Anterior cingulate cortex (tissue), 58 donors: ENCODE measurements at places on chromosomes 11 and 22.

- no peak for DNase-seq
Observed at GRCh38 chr22:39622881-39623367, 52.4 kb downstream of the CACNA1I start.

- DNase-seq = no peak
Observed at GRCh38 chr11:71472357-71472885, 19.4 kb downstream of the NADSYN1 start.

- no peak for DNase-seq
Observed at GRCh38 chr11:64291752-64292459, 804 bp downstream of the KCNK4 start.

DNA sequence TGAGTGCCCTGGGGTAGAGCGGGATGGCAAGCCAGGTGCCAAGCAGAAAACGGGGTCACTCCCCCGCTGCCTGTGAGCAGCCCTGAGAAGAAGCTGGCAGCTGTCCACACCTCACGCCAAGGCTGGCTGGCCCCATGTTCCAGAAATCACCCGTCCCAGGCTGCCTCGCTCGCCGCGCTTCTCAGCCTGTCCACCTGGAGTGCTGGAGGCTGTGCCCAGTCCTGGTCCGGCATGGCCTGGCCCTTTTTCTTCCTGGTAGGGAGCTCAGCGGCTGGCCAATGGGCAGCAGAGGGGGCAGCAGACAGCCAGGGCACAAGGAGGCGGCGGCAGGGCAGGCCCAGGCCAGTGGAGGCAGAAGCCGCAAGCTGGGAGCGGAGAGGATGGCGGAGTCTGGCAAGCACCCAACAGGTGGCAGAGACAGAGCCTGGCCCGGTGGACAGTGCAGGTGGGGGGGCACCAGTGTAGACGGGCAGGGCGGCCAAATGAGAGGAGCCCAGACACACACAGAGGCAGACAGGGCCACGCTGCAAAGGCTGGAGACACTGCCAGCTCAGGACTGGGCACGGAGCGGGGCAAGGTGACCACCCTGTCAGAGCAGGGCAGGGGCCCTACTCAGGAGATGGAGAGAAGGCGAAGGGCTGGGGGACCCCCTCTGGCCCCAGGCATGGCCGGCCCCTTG is 37.2 kb upstream of the TH start:
- no peak for DNase-seq

DNA sequence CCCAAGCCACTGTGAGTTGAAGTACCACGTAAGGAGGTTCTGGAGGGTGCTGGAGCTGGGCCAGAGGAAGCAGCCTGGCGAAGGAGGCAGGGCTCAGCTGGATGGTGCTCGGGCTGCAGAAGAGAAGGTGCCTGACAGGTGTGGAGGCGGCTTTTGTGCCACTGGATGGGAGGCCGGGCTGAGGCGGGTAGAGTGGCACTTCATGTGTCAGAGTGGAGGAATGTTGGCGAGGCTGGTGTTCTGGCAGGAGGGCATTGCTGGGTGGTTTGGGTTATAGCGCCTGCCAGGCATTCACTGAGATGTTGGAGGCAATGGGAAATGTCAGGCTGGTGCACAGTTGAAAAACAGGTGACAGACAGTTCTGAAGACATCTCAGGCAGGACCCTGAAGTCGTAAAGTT is 24.2 kb downstream of the UBE2L3 start:
- DNase-seq = no peak

DNA sequence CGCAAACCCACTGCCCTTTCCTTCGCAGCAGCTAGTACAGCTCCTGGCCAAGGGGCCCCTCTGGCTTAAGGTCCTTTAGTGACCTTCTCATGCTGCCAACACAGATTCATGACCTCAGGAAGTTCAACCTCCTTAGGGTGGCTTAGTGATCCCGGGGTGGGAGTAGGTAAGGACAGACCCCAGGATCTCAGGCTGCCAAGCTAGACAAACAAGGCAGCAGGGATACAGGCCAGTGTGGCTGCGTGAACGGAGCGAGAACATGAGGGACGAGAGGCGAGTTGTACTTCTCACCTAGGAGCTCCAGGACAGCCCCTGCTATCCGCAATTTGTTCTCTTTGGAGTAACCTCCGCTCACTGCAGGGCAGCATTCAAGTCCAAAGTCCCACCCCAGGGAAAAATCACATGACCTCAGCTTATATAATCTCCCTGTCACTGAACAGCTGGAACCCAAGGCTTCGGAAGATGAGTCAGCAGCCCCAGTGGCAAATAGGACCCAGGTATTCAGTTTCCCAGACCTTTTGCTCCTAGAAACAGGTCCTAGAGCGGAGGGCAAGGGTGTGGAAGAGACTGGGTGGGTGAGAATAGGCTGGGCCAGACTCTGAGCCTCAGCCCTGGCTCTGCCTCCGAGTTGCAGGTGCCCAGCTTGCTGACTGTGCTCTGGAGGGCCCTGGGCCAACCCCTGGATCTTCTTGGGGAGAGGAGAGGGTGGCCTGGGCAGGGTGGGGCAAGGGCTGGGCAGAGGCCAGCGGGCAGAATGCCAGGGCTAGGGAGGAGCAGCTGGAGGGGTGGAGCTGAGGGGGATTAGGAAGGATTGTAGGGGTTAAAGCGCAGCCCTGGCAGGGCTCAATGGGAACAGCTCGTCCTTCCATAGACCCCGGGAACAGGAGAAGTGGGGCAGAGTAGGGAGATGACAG is 13.1 kb downstream of the USP2 start:
- no peak for DNase-seq

DNA sequence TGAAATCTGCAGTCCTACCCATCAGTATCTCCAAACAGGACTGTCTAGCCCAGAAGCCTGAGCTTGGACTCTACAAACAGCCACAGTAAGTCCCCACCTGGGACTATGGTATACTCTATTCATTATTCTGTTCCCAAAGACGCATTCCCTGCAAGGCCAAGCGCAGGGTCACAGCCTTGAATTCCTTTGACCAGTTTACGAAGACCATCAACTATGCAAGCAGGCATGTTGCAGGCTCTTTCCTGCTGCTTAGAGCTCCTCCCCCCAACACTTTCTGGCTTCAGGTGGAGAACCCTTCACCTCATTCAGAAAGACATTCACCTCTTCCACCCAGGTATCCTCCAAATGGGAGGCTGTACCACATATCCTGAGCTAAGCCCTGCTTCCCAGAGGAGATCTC is 62.5 kb downstream of the TIMP3 start:
- DNase-seq = no peak

DNA sequence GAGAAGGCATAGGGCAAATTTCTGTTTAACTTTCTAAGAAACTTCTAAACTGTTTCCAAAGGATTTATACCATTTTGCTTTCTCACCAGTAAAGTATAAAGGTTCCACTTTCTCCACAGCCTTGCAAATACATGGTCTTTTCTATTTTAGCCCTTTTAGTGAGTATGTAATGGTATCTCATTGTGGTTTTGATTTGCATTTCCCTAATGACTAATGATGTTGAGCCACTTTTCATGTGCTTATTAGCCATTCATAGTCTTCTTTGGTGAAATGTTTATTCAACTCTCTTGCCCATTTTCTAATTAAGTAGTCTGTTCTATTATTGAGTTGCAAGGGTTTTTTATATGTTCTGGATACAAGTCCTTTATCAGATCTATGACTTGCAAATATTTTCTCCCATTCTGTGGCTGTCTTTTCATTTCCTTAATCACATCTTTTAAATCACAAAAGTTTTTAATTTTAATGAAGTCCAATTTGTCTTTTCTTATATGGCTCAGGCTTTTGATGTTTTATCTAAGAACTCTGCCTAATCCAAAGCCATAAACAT is 83.8 kb upstream of the KCNQ1OT1 start:
- DNase-seq = no peak

GRCh38 chr22:49916831-49917230 is 1.4 kb downstream of the ALG12 start:
- no peak for DNase-seq

GRCh38 chr22:36764060-36764459 is 11.9 kb downstream of the IFT27 start:
- DNase-seq = no peak

DNA sequence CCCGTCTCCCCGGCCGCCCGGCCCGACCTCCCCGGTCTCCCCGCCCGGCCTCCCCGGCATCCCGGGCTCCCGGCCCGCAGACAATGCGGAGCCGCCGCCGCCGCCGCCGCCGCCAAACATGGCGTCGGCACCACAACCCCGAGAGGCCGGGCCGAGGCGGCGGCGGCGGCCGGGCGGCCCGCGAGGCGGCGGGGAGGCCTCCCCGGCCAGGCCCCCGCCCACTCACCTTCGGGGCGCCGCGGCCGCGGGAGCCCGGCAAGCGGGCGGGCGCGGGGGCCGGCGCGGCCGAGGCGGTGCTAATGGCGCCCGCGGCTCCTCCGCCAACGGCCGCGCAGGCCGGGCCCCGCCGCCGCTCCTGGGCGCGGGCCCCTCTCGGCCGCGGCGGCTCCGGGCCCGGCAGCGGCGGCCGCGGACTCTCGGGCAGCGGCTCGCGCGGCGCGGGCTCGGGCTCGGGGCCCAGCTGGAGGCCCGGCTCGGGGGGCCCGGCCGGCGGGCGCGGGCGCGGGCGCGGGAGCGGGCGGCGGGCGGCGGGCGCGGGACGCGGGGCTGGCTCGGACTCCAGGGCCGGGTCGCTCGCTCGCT is 311 bp downstream of the BRD1 start:
- no peak for DNase-seq

DNA sequence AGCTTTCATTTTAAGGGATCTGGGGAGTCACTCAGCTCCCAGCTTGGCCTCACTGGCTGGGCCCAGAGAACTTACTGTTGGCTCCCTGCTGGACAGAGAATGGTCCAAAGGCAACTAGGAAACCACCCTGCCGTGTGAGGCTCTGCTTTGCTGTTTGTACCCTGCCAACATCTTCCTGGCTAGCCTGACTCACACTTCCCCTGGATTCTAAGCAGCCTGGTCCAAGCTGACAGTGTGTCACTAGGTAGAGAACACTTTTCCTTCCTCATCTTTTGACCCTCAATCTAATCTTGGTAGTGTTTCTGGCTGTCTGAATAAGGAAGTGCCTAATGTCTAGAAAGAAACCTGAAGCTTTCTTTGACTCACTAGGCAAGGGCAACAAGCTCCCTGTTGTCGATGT is 76.7 kb downstream of the FAR1 start:
- DNase-seq = no peak

DNA sequence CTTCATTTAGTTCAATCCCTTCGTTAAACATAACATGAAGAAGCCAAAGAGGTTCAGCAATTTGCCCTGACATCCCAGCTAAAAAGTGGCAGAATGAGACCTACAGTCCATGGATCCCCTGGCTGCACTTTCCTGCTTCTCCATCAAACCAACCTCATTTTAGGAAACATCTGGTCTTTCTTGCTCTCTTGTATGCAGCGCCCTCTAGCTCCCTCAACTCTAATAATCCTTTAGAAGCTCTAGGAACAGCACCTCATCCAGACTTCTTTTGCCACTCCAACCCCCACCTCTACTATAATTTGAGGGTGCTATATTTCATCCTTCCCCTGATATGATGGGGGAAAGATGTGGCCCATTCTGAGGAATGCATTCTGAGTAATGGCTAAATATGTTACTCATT is 7.4 kb downstream of the CNTF start:
- DNase-seq = no peak

- no peak for DNase-seq
Observed at GRCh38 chr11:107473792-107474191, 16.2 kb upstream of the CWF19L2 start.

- no peak for DNase-seq
Observed at GRCh38 chr11:113952070-113952469, 22.8 kb upstream of the HTR3A start.

DNA sequence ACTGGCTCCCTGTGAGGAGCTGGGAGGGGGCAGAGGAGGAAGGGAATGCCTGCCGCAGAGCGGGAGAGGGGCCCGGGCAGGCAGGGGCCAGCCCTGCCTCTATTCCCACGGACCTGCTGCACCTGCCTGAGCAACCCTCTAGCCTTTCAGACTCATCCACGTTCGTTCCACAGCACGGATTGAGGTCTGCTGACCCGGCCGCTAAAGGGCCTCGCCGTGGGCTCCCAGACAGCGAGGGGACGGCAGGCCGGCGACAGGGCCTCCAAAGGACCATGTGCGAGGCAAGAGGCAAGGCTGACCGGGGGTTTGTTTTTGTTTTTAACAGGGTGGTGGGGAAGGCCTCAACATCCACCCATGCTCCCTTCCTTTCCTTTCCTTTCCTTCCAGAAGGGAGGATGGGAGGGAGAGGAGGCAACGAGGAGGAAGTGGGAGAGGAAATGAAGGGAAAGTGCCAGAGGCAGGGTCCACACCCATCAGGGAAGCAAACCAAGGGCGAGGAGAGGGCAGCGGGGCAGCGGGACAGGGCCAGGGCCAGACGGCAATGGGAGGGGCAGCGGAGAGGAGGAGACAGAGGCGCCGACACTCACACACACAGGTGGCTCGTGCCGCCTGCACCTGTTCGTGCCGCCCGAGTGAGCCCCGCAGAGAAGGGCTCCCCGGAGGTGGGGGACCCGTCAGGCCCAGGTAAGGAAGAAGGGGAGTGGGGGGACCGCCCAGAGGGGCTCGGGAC is 7.5 kb downstream of the LRFN4 start:
- no peak for DNase-seq

GRCh38 chr11:46278387-46279125 is 1.1 kb downstream of the CREB3L1 start:
- DNase-seq = no peak

DNA sequence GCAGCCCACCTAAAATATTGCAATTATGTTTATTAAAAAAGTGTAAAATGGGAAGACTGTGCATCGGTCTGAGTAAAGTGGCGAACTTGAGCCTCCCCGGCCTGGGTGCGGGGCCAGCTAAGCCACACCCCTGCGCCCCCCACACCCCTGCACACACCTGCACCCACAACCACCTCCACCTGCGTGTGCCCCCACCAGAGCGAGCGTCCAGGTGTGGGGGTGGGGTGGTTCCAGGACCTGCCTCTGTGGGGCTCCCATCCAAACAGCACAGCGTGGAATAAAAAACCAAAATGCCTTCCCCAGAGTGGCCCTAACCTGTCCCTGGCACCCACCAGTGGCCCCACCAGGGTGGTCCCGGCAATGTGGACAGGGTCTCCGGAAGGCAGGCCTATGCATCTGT is 30.1 kb upstream of the CARS1 start:
- DNase-seq = no peak

DNA sequence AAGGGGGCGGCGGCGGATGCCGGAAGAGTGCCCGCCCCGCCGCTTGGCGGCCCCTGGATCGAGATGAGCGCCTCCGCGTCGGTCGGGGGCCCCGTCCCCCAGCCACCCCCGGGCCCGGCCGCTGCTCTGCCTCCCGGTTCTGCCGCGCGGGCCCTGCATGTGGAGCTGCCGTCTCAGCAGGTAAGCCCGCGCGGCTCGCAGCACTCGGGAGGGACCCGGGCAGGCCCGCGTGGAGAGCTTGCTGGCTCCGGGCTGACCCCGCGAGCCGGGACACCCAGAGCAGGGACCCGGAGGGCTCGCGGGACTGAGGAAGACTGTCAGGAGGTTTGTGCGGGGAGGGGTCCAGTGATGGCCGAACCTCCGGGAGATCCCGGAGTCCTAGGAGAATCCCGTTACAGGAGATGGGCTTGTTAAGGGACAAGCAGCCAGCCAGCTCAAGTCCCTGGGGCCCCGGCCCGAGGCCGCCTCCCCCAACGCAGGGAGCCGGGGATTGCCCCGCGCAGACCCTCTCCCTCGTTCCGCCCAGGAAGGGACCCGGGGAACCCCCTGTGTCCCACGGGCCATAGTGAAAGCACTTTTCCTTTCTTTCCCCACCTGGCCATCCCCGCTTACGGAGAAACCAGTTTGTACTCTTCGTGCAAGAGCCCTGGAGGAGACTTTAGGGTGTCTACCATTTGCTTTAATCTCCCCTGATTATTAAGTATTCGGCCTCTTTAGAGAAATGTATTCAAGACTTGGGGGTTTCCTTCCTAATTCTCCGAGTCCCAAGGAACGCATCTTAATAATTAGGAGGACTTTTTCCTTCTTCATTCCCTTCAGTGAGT is 547 bp downstream of the UVRAG start:
- DNase-seq = no peak
